A549 treated with Mapracorat at 1 μM for 4 hours (cell line): ENCODE measurements at places on chromosomes 16 and 17. TPM values are rescaled to one million over a fixed set of nuclear protein-coding genes. Genes with fewer than 3 reads are reported as not detected.

Gene GAS2L2
- total RNA-seq: 0.04 to 0.08 TPM (median 0.08 TPM) in 5 replicates

Gene EPN3
- total RNA-seq: 0.13 to 0.29 TPM (median 0.19 TPM) in 5 replicates

Gene TPSG1
- not detected in 5 replicates for total RNA-seq

Gene NSF
- total RNA-seq: 18.4 to 21.1 TPM (median 19.7 TPM) in 5 replicates

Gene PCTP
- total RNA-seq: 17.2 to 24.3 TPM (median 18.8 TPM) in 5 replicates

Gene CACNG3
- not detected in 5 replicates for total RNA-seq

Gene NEK8
- 3.1 to 5.0 TPM (median 4.1 TPM) in 5 replicates for total RNA-seq

Gene NPIPB13
- total RNA-seq: 0.59 to 3.3 TPM (median 3.1 TPM) in 5 replicates

Gene TTYH2
- 1.7 to 3.6 TPM (median 1.9 TPM) in 5 replicates for total RNA-seq

Gene GAST
- 0.44 to 0.49 TPM in 2 of 5 replicates, not detected in the others for total RNA-seq

Gene NTN3
- 0.13 TPM in 1 of 5 replicates, not detected in the others for total RNA-seq

Gene CTF1
- 0.11 to 0.39 TPM (median 0.15 TPM) in 5 replicates for total RNA-seq

Gene MT1A
- total RNA-seq: 20.9 to 34.1 TPM (median 28.8 TPM) in 5 replicates

Gene PRSS22
- 0.64 to 1.5 TPM (median 1.2 TPM) in 5 replicates for total RNA-seq

Gene MPP3
- total RNA-seq: 15.0 to 19.4 TPM (median 16.5 TPM) in 5 replicates

Gene TBC1D3I
- 0.23 to 0.35 TPM (median 0.27 TPM) in 3 of 5 replicates, not detected in the others for total RNA-seq

Gene GCGR
- 0.08 to 0.64 TPM (median 0.35 TPM) in 4 of 5 replicates, not detected in the other for total RNA-seq

Gene OR2C1
- total RNA-seq: not detected in 5 replicates

Gene MPV17L
- 4.3 to 6.9 TPM (median 5.2 TPM) in 5 replicates for total RNA-seq

Gene CES5A
- total RNA-seq: not detected in 5 replicates

Gene CCR7
- total RNA-seq: 0.94 to 1.3 TPM (median 1.2 TPM) in 5 replicates

Gene MMP2
- 7.8 to 11.5 TPM (median 10.1 TPM) in 5 replicates for total RNA-seq

Gene DUS1L
- 84.5 to 154 TPM (median 134 TPM) in 5 replicates for total RNA-seq

Gene CCDC78
- total RNA-seq: 4.4 to 8.3 TPM (median 6.5 TPM) in 5 replicates

Gene GAS7
- 0.25 to 0.57 TPM (median 0.38 TPM) in 5 replicates for total RNA-seq

Gene SEZ6
- total RNA-seq: 0.10 TPM in 1 of 5 replicates, not detected in the others

Gene BCO1
- 0.50 to 1.1 TPM (median 0.91 TPM) in 5 replicates for total RNA-seq

Gene BAHCC1
- total RNA-seq: 6.4 to 10.5 TPM (median 9.6 TPM) in 5 replicates

Gene TMEM107
- 18.8 to 22.9 TPM (median 20.7 TPM) in 5 replicates for total RNA-seq

Gene SLC22A31
- total RNA-seq: 0.90 to 1.9 TPM (median 1.2 TPM) in 5 replicates

Gene CCDC40
- total RNA-seq: 6.7 to 7.9 TPM (median 7.2 TPM) in 5 replicates

Gene LDHD
- total RNA-seq: 0.55 to 1.0 TPM (median 0.82 TPM) in 5 replicates

Gene CLEC19A
- total RNA-seq: 0.11 to 0.32 TPM (median 0.19 TPM) in 4 of 5 replicates, not detected in the other

Gene CDH8
- 0.13 to 0.70 TPM (median 0.45 TPM) in 5 replicates for total RNA-seq

Gene NXPH3
- 0.85 to 1.1 TPM (median 0.90 TPM) in 5 replicates for total RNA-seq

Gene ZNF205
- 11.6 to 15.7 TPM (median 14.4 TPM) in 5 replicates for total RNA-seq

Gene KRTAP9-2
- not detected in 5 replicates for total RNA-seq

Gene FOXL1
- 1.2 to 2.0 TPM (median 1.8 TPM) in 5 replicates for total RNA-seq

Gene PHOSPHO1
- total RNA-seq: 0.44 to 0.85 TPM (median 0.48 TPM) in 5 replicates

Gene TMC7
- 6.2 to 8.8 TPM (median 7.4 TPM) in 5 replicates for total RNA-seq

Gene TMC6
- total RNA-seq: 6.9 to 15.2 TPM (median 14.3 TPM) in 5 replicates

Gene FBXW10
- 0.61 to 1.7 TPM (median 1.0 TPM) in 5 replicates for total RNA-seq

Gene SLFN5
- 2.1 to 4.0 TPM (median 3.0 TPM) in 5 replicates for total RNA-seq
